ENCODE measurements at places on chromosomes 5 and 9.

DNA sequence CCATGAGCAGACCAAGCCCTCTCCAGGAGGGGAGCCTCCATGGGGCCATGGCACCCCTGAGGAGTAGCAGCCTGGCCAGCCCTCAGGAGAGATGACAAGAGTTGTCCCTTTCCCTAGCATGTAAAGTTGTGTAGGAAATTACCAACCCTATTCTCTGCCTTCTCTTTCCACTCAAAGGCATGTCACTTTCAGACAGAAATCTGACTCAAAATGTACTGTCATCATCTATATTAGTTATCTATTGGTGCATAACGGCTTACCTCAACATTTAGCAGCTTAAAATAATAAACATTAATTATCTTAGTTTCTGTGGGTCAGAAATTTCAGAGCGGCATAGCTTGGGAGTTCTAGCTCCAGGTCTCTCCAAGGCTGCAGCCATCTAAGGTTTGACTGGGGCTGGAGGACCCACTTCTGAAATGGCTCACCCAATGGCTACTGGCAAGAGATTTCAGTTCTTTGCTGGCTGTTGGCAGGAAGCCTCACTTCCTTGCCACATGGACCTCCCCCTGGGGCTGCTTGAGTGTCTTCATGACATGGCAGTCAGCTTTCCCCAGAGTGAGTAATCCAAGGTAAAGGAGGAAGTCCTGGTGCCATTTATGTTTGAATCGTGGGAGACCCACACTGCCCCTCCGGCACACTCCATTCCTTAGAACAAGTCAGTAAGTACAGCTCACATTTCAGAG, 632.3 kb downstream of the CCDC171 start:
- no peak overlapping the region for H3K27ac ChIP-seq
- no peaks in the 10 kb centered on the region for H3K27me3 ChIP-seq
- H3K4me1 ChIP-seq: no peaks in the 10 kb centered on the region
- H3K4me3 ChIP-seq: no peak overlapping the region
- no peaks in the 10 kb centered on the region for H3K36me3 ChIP-seq
- no peak for DNase-seq

DNA sequence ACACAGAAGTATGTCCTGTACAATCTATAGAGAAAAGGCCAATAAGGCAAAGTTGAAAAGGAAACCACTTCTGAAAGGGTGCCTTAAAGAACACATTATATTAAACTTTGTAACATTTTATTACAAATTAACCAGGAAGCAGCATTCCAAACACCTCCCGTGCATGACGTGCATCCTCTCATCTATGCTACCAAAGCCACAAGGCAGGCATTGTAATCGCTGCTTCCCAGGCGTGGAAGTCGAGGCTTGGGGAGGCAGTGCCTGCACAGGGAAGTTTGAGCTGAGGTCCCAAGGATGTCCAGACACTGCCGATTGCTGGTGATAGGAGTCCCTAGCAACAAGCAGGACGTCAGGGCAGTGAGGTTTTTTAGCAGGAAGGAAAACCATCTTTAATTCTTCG, 44.3 kb upstream of the BARHL1 start:
- no peak overlapping the region for H3K4me3 ChIP-seq
- no peaks in the 10 kb centered on the region for H3K4me1 ChIP-seq
- peaks cover 13% of the 10 kb centered on the region for H3K27me3 ChIP-seq
- no peaks in the 10 kb centered on the region for H3K36me3 ChIP-seq

DNA sequence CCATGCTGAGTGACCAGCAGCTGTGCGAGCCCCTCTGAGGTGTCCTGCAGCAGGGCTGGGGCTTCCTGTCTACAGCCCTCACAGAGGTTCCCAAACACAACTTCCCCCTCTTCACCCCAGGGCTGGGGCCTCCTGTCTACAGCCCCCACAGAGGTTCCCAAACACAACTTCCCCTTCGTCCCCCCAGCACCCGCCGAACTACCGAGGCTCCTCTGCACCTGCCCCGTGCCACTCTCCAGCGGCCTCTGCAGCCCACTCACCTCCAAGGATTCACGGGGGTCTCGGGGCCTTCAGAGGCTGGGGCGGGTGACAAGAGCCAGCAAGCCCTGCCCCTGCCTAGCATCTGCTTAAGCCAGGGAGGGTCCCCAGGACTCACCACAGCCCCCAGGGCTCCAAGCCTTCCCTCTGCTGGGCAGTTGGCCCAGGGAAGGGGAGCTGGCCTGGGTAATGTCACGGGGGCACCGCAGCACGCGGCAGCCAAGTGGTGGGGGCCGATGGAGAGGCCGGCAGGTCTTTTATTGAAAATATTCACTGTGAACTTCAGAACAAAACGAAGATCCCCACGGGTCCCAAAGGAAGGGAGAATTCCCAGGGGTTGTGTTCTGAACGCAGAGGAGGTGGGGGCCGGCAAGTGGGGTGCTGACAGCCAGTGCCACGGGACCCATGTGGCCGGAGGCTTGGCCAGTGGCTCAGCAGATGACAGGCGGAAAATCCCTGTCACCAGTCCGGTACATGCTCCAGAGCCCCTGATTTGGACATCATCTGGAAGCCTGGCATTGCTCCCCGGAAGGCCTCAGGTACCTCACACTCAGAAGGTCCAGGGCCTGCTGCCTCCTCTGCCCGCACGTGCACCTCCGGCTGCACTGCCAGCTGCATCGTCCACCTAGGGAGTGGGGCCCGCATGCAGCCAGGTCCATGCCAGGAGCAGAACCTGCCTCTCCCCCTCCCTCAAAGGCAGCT, 125.3 kb downstream of the ADAMTS2 start:
- H3K4me3 ChIP-seq: no peak overlapping the region
- no peaks in the 10 kb centered on the region for H3K36me3 ChIP-seq
- no peak for DNase-seq
- H3K27me3 ChIP-seq: no peaks in the 10 kb centered on the region
- no peaks in the 10 kb centered on the region for H3K4me1 ChIP-seq

GRCh38 chr5:160938532-160938931, 86.5 kb upstream of the ATP10B start:
- no peaks in the 10 kb centered on the region for H3K36me3 ChIP-seq
- no peaks in the 10 kb centered on the region for H3K27me3 ChIP-seq
- H3K4me3 ChIP-seq: no peak overlapping the region
- H3K27ac ChIP-seq: no peak overlapping the region

- no peak overlapping the region for H3K27ac ChIP-seq
- peaks cover 58% of the 10 kb centered on the region for H3K27me3 ChIP-seq
- no peak overlapping the region for H3K4me3 ChIP-seq
- H3K4me1 ChIP-seq: no peaks in the 10 kb centered on the region
Measured at GRCh38 chr5:535846-536698, 11.8 kb upstream of the SLC9A3 start.

DNA sequence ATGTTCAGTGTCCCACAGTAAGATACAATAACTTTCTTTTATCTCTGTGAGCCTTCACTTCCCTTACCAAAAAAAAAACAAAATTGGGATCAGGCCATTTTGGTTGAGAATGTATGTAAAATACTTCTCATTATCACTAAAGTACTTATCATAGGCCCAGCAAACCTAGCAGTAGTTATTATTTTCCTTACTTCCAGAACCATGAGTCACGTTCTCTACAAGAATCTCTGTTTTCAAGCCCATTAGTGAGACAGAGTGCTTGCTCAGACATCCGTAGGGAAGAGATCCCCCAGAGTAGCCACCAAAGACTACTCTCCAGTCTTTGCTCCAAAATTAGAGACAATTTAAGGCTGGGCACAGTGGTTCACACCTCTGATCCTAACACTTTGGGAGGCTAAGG, 103.9 kb upstream of the NR5A1 start:
- DNase-seq: no peak
- no peaks in the 10 kb centered on the region for H3K27me3 ChIP-seq
- H3K4me3 ChIP-seq: no peak overlapping the region
- H3K4me1 ChIP-seq: no peaks in the 10 kb centered on the region
- H3K36me3 ChIP-seq: no peaks in the 10 kb centered on the region

GRCh38 chr9:136554870-136555269, 9.0 kb upstream of the NOTCH1 start:
- H3K36me3 ChIP-seq: no peaks in the 10 kb centered on the region
- no peak overlapping the region for H3K4me3 ChIP-seq
- peaks cover 48% of the 10 kb centered on the region for H3K4me1 ChIP-seq
- no peak for DNase-seq
- 0 out of 2 replicates have a peak, but pooled peaks cover 3% of the 10 kb centered on the region for H3K27me3 ChIP-seq
- H3K27ac ChIP-seq: no peak overlapping the region

DNA sequence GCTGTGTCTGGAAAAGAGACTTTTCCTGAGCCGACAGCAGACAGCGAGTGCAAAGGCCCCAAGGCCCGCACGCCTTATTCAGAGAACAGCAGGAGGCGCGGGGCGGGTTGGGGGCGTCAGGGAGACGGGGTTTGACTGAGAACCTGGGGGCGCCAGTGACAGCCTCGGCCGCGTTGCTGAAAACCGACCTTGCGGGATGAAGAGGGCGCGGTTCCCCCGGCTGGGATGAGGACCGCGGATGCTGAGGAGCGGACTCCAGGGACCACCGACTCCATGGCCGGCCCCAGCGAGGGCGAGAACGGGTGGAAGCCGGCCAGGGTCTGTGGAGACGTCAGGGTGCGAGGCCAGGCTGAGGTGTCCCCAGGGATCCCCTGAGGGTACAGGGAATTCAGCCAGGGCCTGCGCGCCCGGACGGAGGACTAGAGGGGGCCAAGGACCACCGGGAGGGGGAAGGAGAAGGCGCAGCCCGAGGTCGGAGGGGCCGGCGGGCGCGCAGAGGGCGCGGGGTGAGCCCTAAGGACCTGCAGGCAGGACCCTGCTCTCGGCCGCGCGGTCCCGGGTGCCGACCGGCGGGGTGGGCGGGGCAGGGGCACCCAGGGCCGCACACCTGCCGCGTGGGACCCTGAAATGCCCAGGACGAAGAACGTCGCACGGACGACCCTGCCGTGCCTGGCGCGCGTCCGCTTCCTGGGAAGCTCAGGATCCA, 837 bp upstream of the AHRR start:
- no peak overlapping the region for H3K27ac ChIP-seq
- H3K4me3 ChIP-seq: peak overlapping the region; percentile 95
- peaks cover 24% of the 10 kb centered on the region for H3K36me3 ChIP-seq
- peaks cover 12% of the 10 kb centered on the region for H3K27me3 ChIP-seq
- DNase-seq: no peak
- H3K4me1 ChIP-seq: peaks cover 42% of the 10 kb centered on the region

DNA sequence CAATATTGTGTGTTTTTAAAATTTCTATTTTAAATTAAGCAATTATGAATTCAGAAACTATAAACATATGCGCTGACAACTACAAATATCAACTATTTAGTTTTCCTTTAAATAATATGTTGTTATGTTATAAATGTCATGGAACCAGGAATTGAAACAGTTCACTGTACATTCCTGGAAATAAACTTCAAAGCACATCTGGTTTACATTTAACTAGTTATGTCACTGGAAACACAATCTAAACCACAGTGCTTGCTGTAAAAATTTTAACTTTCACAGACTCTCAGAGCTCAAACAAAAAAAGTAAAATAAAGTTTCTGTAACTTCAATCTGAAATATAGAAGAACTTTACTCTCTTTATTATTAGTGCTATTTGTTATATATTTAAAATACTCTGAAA, 179.2 kb downstream of the FBN2 start:
- H3K36me3 ChIP-seq: no peaks in the 10 kb centered on the region
- peak; percentile 22 for DNase-seq
- H3K27ac ChIP-seq: peak overlapping the region; percentile 30
- no peak overlapping the region for H3K4me3 ChIP-seq

DNA sequence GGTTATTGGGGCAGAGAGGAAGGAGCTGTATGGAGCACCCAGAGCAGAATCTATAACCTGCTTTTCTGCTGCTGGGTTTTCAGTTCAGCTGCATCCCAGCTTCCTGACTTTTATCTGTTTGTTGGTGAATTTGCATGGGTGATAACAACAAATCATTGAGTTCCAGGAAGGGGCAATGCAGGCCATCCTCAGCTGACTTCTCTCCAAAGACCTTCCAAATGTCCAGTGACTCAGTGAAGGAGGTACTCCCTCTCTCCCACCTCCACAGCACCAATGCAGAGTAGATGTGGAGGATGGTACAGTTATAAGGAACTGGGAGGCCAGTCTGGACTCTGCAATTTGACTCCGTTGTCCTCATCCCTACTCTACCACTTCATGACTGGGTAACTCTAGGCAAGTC, 1.6 kb upstream of the TXN start:
- DNase-seq: no peak
- peak overlapping the region; percentile 89 for H3K27ac ChIP-seq
- H3K27me3 ChIP-seq: no peaks in the 10 kb centered on the region
- H3K4me3 ChIP-seq: no peak overlapping the region
- H3K36me3 ChIP-seq: peaks cover 14% of the 10 kb centered on the region

DNA sequence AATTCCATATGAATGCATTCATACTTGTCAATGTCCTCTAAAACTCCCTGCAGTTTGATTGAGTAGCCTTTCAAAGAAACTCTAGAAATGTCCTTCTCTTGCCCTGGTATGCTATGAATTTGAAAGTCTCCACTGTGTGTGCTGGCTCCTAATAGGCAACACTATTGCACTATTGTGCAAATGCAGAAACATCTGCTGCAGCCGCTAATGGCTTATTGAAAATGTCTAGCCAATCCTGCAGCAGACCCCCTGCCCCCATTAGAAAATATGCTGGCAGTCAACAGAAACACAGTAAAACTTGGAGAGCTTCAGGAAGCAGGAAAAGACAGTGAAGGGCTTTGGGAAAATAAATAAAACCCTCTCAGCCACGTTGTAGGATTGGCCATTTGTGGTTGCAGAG, 87.3 kb upstream of the GRAMD2B start:
- DNase-seq: no peak
- no peaks in the 10 kb centered on the region for H3K36me3 ChIP-seq
- no peaks in the 10 kb centered on the region for H3K4me1 ChIP-seq

DNA sequence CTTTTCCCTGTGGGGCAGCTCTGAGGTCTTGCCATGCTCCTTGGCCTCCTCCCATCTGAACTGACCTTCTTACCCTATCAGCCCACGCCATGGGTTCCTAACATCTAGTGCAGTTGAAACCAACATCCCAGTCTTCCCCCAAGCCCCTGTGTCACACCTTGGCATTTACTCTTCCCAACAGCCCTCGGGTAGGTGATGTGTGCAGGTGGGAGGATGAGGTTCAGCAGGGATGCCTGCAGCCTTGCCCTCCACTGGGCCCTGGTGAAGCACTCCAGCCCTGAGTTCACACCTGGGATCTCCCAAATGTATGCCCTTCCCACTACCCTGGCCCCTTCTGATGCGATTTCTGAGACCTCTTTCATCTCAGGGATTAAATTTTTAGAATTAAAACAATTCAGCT, 15.5 kb downstream of the IRX2 start:
- no peak overlapping the region for H3K27ac ChIP-seq
- peaks cover 7% of the 10 kb centered on the region for H3K4me1 ChIP-seq
- no peaks in the 10 kb centered on the region for H3K36me3 ChIP-seq
- no peak overlapping the region for H3K4me3 ChIP-seq
- no peak for DNase-seq
